ENCODE measurements at places on chromosomes 2 and 18.

GRCh38 chr2:28981016-28981441, at the start of gene TOGARAM2:
Gene TOGARAM2, plus strand, starts transcription at chr2:28981298. Its CDS starts 13,537 bp downstream, at chr2:28994835.
- DNase-seq = no peak

DNA sequence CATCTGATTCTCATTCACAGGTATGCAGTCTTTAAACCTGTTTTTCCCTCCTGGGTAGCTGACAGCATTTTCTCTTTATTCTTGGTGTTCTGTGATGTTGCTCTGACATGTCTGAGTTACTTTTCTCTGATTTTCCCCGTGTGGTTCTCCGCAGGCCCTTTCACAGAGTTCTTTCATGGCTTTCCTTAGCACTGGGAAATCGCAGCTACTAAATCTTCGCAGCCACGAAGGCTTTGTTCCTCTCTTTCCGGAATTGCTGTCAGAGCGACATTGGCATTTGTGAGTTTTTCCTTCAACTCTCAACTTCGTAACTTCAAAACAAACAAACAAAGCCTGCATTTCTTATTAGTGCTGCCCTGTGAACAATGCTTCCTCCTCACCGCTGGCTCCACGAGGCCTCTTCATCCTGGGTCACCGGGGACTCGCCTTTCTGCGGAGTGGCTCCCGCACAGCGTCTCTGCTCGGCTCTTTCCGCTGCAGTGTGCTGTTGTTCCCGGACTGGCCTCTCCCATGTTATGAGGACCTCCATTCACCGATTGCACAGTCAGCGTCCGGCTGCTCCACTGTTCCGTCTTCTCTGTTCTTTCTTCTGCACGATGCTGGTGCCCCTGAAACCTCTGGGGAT, 16.1 kb downstream of the COLEC11 start:
- DNase-seq = no peak

DNA sequence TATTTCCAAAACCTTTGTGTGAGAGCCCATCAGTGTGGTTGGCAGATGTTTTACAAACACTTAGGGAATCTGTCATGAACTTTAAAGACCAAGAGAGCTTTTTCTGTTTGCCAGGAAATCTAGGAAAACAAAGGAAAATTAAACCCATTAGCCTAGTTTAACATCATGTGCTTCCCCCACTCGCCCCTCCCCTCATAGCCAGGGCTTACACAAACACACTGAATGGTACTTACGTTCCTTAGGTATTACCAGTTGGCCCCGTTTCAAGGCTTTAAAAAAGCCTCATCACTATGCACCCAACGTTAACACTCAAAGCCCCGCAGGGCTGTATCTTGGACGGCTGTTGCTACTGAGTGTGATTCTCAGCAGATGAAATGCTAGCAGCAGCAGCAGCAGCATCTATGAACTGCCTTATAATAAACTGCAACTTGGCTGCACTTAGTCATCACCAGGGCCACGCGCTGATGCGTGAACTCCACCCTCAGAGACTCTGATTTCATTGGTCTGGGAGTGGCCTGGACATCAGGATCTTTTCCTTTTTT, 20.1 kb upstream of the TTC39C start:
- peak; percentile 74 for DNase-seq

DNA sequence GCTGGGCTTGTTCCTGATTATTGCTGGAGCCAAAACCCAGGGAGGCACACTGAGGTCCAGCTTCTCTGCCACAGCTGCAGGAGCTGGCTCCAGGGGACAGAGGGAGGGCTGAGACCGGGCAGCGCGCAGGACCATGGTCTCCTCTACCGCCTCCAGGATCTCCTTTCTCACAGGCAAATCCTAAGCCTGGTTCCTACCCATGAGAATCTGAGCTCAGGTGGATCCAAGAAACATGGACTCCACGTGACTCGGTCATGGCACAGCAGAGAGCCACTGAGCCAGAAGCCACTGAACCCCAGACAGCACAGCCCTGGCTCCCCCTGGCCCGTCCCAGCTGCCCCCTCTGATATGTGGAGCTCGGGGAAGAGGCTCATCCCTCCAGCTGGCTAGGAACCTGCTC, 653.4 kb upstream of the ID2 start:
- DNase-seq = no peak

GRCh38 chr2:124323321-124323720, 298.2 kb downstream of the CNTNAP5 start:
- no peak for DNase-seq

All from fibroblast of skin of left biceps (primary cell).